Stimulated activated naive CD8-positive, alpha-beta T cell treated with anti-CD3 and anti-CD28 coated beads, Interleukin-15, amount 100 ng/mL, for 72 hours (primary cell): ENCODE measurements at places on chromosomes 1 and 21.

DNA sequence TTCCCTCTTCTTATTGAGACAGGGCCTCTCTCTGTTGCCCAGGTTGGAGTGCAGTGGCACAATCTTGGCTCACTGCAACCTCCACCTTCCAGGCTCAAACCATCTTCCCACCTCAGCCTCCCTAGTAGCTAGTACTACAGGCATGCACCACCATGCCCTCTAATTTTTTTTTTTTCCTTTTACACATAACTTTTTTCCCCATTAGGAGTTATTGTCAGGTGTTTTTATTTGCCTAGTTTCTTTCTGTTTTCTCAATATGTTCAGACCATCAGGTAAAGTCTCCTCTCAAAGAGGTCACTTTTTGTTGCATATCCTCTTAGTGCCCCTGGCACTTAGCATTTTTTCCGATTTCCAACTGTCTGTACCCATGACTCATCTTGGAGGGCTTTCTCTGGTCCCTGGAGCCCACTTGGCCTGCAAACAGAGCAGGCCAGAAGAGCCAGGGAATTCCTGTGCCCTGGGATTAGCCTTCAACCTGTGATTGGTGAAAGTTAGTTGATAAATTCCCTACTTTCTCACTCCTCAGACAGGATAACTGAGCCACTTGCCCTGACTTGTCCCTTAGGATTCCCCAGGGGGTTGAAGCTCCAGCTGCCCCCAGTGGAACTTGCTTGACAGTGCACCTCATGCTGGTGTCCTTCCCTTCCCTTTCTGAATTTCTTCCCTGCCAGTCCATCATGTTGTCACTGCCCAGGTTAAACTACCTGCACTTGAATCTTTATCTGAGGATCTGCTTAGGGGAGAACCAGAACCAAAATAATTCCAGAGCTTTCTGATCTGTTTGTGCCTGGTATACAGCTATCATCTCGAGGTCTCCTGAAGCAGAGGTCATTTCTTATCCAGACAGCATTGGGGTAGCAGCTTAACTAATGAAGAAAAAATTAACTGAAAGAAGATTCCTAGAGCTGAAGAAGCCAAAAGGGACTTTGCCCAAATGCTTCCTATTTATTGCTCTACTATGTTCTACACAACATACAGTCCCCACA lies 2.4 kb downstream of the NTPCR start:
- no peak for DNase-seq

GRCh38 chr1:17141441-17142197 lies 22.4 kb upstream of the PADI2 start:
- DNase-seq = no peak

DNA sequence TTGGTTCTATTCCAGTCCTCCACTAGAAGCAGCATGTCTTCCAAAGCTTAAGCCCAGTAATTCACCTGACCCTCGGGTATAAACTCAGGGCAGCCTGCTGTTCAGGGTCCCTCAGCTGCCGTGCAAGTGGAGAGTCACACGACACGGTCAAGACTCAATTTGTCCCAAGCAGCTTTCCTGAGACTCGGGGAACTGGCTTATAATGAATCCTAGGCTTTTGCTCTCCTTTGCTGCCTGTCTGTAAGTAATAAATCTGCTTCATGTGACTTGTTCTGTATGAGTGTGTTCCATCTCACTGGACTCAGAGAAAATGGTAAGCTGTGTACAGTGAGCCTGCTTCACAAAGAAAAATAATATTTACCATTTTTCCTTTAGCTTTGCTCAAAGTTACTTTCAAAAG lies 119.8 kb downstream of the CYYR1 start:
- DNase-seq = no peak

- no peak for DNase-seq
Measured at GRCh38 chr1:220908757-220909156, 29.5 kb downstream of the HLX start.
